ENCODE measurements at places on chromosomes 1 and 21. TPM values are rescaled to one million over a fixed set of nuclear protein-coding genes. Genes with fewer than 3 reads are reported as not detected.

CLCA1 gene
- total RNA-seq = not detected

PLEKHG5 gene
- 15.7 TPM for total RNA-seq

HEYL gene
- 0.48 TPM for total RNA-seq

AMY1C gene
- not detected for total RNA-seq

Data from epithelial cell of alveolus of lung (primary cell).